ENCODE measurements at places on chromosomes 1 and 21.

DNA sequence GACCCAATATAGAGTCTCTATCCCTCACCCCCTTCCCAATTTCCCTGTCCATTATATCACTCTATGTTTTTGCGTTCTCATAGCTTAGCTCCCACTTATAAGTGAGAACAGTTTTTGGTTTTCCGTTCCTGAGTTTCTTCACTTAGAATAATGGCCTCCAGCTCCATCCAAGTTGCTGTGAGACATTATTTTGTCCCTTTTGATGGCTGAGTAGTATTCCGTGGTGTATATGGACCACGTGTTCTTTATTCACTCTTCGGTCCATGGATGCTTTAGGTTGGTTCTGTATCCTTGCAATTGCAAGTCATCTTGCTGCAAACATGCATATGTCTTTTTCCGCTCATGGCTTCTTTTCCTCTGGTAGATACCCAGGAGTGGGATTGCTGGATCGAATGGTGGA lies 54.3 kb downstream of the AGPAT3 start:
- no peak for DNase-seq

GRCh38 chr1:36161641-36162531 lies 5.9 kb downstream of the MAP7D1 start:
- no peak for DNase-seq

- no peak for DNase-seq
These were observed 46.9 kb upstream of the SMYD2 start for GRCh38 chr1:214233856-214234634.

GRCh38 chr1:214120951-214121350 lies 133.2 kb downstream of the PROX1 start:
- DNase-seq, result no peak

DNA sequence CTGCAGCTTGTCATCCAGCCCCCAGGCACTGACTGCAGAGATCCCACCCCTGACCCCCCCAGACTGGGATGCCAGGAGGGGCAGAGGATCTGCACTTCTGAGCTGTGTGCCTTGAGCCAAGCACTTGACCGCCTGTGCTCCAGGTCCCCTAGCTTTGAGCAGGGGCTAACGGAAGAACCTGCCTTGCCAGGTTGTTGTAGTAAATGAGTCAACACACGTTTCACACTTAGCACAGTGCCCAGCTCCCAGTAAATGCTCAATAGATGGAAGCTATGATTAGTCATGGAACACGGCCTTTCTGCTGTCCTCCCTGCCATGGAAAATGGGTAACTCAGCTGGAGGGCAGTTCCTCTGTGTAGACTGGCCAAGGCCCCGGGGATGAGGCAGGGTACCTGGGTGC lies 24.1 kb downstream of the IFFO2 start:
- no peak for DNase-seq

GRCh38 chr1:161044908-161045735 lies 655 bp downstream of the USF1 start:
- peak; percentile 46 for DNase-seq

DNA sequence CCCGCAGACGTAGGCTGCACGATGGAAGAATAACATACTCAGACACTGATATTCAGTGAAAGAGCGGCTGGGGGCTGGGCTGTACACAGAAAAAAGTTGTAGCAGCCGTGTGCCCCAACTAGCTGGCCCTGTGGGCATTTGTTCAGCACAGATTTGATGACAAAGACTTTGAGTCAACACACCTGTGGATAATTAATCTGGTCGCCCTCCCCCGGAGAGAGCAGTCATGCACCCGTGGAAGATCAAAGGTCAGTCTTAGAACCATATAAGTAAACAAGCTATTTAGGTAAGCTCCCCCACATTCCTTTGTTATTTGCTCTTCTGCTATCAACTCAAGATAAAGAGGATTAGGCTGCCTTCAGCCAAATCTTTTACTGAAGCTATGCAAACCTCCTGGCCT lies 148.4 kb upstream of the HMCN1 start:
- no peak for DNase-seq

GRCh38 chr1:218496561-218496960 lies 151.4 kb downstream of the TGFB2 start:
- no peak for DNase-seq

GRCh38 chr1:176595217-176595616 lies 132.2 kb downstream of the PAPPA2 start:
- no peak for DNase-seq

DNA sequence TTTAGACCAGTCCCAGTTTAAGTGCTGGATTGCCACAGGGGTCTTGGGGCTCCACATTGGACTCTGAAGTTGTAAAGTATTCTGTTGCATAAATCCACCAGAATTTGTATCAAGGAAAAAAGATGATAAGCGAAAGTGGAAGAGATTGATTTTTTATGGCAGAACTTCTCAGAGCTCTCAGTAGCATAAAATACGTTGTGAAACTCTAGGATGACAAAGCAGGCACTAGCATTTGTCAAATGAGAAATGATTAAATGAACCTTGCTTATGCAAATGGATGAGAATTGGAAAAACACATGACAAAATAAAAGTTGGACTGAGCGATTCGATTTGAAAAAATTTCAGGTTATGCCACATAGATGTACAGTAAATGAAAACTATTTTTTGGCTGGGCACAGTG lies 253.8 kb upstream of the RAB4A start:
- no peak for DNase-seq

DNA sequence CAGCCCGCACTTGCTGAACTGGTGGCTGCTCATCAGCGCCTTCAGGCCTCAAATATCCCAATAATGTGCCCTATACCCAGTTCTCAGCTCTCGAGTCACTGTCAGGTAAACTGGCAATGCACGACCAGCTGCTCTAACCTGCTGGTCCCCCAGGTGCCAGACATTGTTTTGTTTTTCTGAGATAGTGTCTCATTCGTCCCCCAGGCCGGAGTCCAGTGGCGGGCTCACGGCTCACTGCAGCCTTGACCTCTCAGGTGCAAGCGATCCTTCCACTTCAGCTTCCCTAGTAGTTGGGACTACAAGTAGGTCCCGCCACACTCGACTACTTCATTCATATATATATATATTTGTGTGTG lies 1.0 kb upstream of the NADK start:
- DNase-seq, result no peak

- no peak for DNase-seq
These were observed 10.9 kb upstream of the ADAMTS5 start for GRCh38 chr21:26977746-26978145.

- no peak for DNase-seq
These were observed 54.4 kb downstream of the NTMT2 start for GRCh38 chr1:170200161-170200560.

GRCh38 chr1:157069601-157070000 lies 24.1 kb upstream of the ARHGEF11 start:
- no peak for DNase-seq

DNA sequence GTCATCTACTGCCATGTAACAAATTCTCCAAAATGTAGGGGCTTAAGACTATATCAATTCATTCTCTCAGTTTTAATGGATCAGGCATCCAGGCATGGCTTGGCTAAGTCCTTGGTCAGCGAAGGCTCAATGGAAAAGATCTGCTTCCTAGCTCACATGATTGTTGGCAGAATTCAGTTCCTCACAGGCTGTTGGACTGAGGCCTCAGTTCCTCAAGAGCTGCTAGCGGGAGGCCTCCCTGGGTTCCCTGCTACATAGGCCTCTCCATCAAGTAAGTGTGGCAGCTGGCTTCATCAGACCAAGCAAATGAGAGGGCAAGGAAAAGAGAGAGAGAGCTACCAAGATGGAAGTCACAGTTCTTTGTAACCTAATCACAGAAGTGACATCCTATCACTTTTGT lies 19.6 kb upstream of the EYA3 start:
- DNase-seq, result no peak

- DNase-seq, result no peak
These were observed 579.9 kb downstream of the DPYD start for GRCh38 chr1:97340951-97341350.

GRCh38 chr1:19312782-19313635 lies 883 bp downstream of the SLC66A1 start:
- DNase-seq, result no peak

DNA sequence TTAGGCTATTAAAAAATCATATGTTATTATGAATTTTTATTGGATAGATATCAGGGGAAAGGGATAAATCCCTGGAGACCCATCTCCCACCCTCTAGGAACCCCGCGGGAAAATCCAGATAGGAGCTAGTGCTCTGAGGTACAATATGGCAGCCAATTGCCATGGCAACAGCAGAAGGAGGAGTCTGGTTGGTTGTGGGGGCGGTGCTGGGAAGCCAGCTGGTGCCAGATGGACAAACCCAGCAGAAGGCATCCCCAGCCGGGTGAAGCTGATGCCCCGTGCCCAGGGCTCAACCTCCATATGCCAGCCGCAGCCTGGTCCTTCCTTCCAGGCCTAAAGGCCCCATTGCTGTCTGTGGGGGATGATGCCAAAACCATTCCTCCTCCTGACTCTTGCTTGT lies 38.3 kb downstream of the RHBG start:
- no peak for DNase-seq

GRCh38 chr1:26387447-26387846 lies 14.9 kb upstream of the ZNF683 start:
- no peak for DNase-seq

GRCh38 chr1:176801514-176802020 lies 338.6 kb downstream of the PAPPA2 start:
- no peak for DNase-seq

DNA sequence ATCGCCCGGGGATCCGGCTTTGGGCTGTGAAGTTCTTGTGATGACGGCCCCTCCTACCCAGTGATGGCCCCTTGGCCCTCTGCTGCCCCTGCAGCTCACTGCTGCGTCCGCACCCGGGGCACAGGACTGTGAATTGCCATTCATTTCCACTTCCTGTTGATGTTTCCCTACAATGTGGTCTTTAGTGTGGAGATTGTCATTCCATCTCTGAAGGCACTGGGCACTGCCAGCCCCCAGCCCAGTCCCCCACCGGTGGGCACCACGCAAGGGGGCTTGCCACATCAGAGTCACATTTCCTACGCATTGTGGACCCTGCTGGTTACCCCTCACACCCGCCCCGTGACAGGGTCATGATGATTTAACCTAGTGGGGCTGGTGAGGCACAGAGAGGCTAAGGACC lies 2.5 kb upstream of the MX2 start:
- DNase-seq, result no peak

GRCh38 chr1:109240158-109241152 lies 8.9 kb upstream of the CELSR2 start:
- DNase-seq, result no peak

DNA sequence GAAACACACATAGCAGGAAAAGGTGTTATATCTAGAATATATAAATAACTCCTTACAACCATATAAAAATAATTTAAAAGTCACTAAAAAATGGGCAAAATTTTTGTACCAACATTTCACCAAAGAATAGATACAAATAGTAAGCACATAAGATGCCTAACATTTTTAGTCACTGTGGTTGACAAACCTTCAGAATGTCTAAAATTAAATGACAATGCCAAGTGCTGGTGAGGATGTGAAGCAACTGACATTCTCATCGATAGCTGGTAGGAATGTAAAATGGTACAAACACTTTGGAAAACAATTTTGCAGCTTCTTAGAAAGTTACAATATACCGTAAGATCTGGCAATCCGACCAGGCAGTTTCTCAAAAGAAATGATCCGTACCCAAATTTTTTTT lies 14.4 kb upstream of the TOMM20 start:
- DNase-seq, result no peak

GRCh38 chr1:197787623-197788536 lies 12.6 kb upstream of the DENND1B start:
- no peak for DNase-seq

- no peak for DNase-seq
These were observed 1573.0 kb upstream of the PRMT6 start for GRCh38 chr1:105483436-105483835.

GRCh38 chr21:45791562-45792418 lies 148.3 kb downstream of the PCBP3 start:
- no peak for DNase-seq

GRCh38 chr1:202623075-202623474 lies 87.2 kb downstream of the SYT2 start:
- DNase-seq, result no peak

DNA sequence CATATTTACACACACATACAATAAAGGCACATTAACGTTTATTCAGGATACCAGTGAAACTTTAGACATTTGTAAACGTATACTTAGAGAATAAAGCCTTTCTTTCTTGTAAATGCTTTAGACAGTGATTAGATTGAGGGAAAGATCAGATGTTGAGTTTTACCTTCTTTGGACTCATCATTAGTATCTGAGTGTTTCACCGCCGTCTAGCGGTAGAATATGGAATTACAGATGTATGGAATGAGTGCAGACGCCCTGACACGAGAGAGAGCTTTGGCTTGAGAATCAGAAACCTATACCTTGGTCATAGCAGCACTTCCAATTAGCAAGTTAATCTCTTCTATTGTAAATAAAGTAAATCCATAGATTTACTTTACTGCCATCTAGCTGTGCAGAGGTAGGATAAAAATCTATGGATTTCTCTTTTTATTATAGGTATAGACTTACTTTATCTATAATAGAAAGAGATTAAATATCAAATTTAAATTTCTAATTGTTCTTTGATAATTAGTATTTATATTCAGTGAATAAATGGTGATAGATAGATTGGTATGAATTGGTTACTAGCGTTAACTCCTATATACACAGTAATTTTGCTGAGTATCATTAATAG lies 12.6 kb downstream of the FLG2 start:
- peak; percentile 23 for DNase-seq

DNA sequence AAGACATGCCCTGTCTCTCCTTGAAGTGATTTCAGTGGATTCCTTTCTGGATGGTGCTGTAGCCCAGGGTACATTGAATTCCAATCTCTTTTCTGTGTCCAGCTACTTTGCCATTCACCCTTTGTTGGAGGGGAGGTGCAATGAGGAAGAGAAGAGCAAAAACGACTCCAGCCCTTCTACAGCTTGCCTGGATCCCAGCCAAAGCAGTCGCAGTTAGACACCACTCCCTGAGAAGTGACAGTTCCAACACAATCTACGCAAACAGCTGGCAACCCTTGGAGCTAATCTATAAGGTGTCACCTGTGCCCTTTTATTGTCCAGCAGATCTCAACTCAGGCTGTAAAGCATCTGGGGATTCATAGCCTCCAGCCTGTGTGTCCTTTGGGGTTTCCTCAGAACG lies 4.6 kb downstream of the CD244 start:
- no peak for DNase-seq

DNA sequence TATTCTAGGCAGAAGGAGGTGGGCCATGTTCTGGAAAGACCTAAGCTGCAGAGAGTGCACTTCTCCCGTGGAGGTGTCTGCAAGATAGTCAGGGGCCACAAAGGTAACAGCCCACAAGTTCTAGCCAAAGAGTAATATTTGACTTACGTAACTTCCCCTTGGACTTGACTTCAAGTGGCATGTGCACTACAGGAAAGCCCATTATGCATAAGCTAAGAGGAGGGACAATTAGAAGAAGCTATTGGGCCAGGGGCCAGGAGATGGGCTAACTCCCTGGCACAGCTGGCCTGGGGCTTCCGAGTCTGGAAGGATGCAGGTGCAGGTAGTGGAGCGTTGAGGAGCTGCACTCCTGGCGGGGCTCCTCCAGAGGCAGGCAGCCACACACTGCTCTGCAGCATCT lies 58.3 kb downstream of the ERG start:
- DNase-seq, result no peak

Data from effector memory CD4-positive, alpha-beta T cell (primary cell).